ENCODE measurements at places on chromosomes 5 and 9.
A peak's percentile ranks its signal among the peaks of the same experiment; 100 is the strongest.

GRCh38 chr5:86979811-86980411 is 287.8 kb upstream of the RASA1 start:
- peak; percentile 88 for DNase-seq

DNA sequence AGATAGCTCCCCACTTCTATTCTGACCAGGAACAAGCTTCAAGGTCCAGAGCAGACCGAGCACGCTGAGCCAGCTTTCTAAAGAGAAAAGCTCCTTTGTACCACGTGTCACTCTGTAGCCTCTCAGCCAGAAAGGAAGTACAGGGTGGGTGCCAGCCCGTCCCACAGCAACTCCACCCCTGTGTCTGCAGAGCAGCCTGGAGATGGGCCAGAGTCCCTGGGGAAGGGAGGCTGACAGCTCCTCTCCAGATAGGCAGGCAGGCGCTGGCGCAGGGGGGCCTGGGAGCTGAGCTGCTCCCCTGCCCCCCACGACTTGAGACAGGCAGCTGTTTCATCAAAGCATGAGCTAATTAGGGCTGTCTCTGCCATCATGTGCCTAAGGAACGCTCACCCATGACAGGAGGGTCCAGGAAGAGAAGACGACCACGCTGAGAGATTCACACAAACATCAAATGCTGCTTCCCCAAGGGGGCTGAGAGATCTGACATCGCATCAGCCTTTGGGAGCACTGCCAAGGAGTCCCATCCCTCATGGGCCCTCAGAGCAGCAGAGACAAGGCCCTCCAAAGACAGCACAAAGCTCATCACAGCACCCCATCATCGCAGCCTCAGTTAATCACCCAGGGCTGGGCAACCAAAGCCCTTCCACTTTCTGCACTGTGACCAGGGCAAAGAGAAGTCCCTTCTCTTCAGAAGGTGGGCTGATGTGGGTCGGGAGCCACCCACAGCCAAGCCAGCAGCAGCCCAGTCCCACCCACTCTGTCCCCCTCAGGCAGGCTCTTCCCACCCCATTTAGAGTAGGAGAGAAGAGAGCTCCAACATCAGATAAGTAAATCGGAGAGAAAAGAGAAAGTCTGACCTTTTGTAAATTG is 78.5 kb upstream of the LRRTM2 start:
- DNase-seq, result no peak

DNA sequence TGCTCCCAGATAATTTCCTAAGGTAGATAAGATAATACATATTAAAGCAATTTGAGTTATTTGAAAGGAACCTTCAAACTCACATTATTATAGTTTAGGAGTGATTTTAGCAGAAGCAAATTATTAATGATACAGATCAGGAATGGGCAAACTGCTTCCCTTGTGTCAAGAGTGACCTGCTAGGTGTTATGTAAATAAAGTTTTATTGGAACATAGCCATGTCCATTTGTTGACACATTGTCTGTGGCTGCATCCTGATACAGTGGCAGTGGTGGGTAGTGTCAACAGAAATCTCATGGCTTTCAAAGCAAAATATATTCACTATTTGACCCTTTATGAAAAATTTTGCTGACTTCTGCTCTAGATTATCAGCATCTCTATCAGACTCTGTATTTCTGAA is 11.4 kb upstream of the BASP1 start:
- no peak for DNase-seq

- no peak for DNase-seq
These were observed 39.9 kb upstream of the IL17B start for GRCh38 chr5:149418910-149419531.

DNA sequence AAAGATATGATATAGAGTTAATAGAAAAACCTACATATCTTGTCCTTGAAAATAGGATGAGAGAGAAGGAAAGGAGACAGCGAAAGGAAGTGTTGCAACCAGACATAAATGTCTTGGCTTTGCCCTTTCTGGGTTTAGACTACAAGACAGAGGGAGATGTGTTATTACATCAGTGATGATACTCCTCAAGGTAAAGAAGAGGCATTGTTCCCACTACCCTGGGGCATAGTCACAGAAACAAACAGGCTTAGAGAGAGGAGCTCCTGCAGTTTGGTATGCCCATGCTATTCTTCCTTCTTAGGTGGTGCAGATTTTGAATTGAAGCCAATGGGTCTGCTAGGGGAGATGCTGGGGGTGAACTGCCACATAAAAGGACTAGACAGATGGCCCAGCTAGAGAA is 166.8 kb upstream of the RFX3 start:
- no peak for DNase-seq

- no peak for DNase-seq
These were observed 780.5 kb upstream of the ZNF608 start for GRCh38 chr5:125526966-125527365.

- DNase-seq, result no peak
These were observed 370.9 kb downstream of the MRPS30 start for GRCh38 chr5:45179686-45180085.

DNA sequence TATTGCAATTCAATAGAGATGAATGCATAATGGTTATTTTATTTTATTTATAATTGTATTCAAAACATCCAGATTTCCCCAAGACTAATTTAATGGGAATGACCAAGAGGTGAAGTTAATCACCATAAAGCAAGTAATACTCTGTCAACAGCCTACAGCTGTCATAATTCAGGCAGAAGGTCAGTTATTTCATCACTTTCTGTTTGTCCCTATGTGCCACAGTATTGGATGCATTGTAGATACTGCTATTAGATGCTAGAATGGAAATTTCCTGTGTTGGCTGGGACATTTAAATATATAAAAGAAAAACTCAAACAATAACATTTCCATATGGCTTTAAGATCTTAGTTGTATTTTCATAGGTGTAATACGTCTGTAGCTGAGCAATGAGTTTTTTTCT is 56.7 kb upstream of the MINAR2 start:
- no peak for DNase-seq

DNA sequence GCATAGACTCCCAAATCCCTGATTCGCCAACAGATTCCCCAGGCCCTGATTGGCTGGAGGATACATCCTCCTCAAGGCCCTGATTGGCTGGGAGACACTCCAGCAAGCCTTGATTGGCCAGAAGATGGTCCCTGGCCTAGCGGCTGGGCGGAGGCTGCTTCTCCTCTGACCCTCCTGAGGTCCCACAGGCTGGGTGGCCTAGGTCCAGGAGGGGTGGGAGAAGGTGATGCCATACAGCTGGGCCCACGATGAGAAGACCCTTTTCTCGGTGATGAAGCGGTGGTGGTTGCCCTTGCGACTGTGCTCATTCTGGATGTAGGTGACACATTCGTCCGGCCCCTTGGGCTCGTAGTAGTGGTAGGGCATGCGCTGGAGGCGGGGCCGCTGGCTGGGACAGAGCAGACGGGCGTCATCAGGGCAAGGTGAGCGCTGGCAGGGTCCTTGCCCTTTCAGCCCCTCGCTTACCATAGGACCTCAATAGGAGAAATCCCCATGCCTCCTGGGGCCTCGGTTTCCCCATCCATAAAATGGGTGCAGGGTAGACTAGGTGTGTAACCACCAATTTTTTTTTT is 9.0 kb upstream of the AK1 start:
- no peak for DNase-seq

DNA sequence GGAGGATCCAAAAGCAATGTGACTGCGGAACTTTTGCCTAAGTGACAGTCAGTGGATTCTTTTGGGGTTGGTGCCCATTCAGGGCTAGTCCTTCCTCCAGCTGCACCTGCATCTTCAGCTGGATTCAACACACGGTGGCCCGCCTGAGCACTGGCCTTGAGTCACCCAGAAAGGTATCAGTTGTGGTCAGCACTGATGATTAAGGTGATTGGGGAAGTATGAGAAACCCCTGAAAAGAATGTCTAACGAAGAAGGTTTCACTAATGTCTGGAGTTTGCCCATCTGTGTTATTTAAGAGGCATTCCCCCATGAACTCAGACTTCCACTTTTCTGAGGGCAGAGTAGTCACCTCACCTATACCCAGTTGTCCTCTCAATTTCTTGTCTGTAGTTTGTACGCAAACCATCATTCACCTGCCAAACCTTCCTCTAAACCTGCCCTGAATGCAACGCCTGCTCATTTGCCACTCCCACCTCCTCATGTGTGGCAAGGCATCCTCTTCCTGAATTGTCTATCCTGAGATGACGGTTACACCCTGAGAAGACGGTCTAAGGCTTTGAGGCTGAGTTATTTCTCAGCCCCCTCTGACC is 27.2 kb downstream of the CSF2 start:
- no peak for DNase-seq

- no peak for DNase-seq
These were observed 3.0 kb upstream of the CEL start for GRCh38 chr9:133058550-133059320.

GRCh38 chr5:170408877-170409660 is 19.9 kb upstream of the KCNMB1 start:
- DNase-seq, result no peak

DNA sequence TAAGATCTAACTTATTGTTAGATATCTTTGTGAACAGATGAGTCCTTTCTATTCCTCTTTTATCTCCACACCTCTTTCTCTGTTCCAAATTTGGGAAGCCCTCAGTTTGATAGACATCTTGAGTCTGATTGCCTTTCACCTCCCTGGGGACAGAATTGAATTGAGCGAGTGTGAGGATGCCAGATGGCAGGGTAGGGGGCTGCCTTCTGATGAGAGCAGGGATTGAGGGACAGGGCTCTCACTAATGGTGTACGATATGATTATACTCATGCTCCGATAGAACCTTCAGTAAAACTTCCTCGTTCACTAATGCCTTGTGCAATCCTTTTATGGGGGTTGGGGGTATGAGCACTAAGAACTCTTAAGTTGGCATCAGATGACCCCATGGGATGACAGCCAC is 172.1 kb upstream of the DAP start:
- DNase-seq, result no peak

- no peak for DNase-seq
These were observed 821.8 kb upstream of the DMAC1 start for GRCh38 chr9:8621416-8621815.

DNA sequence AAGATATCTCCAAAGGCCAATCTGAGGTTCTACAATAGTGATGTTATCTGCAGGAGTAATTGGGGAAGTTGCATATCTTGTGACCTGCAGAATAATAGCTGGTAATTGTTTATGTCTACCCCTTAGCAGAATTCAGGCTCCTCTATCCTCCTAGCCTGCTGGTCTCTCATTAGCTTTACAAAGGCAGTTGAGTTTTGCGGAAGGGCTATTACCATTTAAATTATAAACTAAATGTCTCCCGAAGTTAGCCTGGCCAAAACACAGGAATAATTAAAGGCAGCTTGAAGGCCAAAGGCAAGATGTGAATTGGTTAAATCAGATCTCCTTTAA is 168.7 kb downstream of the TTC39B start:
- no peak for DNase-seq

DNA sequence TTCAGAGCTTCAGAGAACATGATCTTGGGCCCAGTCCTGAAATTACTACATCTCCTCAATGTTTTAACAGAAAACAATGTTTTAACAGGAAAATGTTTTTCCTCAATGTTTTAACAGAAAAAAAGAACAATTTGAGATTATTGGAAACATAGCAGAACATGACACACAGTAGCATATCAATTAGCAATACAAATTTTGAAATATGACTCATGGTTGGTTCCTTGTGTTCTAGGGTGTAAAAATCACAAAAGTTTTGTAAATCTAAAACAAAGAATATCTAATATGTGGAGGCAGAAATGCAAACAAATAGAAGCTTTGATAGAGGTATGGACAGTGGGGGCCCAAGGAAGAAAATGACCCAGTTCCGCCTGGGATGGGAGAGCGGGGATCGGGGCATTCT is 22.8 kb upstream of the ARSB start:
- DNase-seq, result no peak

DNA sequence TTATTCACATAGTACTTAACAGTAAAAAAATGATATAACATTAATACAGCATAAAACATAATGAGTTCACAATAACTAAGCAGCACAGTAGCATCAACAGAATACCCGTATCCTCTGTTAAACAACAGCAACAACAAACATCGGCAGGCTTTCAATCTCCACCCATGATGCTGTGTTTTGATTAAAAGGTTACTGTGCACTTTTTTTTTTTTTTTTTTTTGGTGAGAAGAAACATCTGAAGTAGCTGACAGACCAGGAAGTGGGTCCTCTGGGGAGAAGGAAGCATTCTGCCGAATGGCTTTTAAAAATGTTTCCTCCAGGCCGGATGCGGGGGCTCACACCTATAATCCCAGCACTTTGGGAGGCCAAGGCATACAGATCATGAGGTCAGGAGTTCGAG is 282.3 kb downstream of the EPB41L4A start:
- no peak for DNase-seq

- no peak for DNase-seq
These were observed 424.0 kb upstream of the BRINP1 start for GRCh38 chr9:119793218-119793617.

DNA sequence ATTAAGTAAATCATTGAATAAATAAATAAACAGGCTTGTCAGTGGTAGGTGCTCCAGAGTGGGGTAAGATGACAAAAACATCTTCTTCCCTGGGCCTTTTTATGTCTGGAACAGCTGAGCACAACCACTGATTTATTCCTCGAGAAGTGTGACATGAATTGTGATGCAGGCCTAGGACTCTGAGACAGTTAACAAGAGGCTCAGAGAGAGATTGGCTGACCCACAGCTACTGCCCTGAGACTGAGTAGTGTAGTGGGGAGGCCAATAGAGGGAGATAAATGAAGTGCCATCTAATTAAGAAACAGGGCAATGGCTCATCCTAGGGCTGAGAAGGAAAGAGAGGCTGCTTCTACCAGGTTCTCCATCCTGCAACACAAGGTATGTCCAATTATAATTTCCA is 369.3 kb upstream of the TRPC7 start:
- DNase-seq, result no peak

DNA sequence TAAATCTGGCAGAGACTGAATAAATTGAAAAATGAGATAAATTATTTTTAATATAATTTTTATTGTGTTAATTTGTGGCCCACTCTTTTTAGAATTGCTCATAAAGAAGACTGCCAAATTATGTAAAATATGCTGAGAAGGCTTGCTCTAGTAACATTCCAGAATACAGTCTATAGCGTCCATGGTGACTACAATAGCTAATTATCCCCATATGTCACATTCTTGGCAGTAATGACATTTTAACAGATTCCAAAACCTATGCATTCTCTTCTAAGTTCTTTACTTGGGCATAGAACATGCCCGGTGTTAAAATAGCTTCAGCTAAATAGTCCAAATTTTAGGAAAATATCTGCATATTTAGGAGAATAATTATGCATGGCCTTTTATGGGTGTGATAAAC is 697.0 kb upstream of the SEMA6A start:
- DNase-seq, result no peak

- DNase-seq, result no peak
These were observed 487.4 kb downstream of the IRX1 start for GRCh38 chr5:4082966-4083564.
